PC-9 (cell line): ENCODE measurements at places on chromosomes 16 and 17. TPM values are rescaled to one million over a fixed set of nuclear protein-coding genes. Genes with fewer than 3 reads are reported as not detected.
A peak's percentile ranks its signal among the peaks of the same experiment; 100 is the strongest.

Gene TBC1D3I
- total RNA-seq = 0.50 and 0.81 TPM in 2 replicates

DNA sequence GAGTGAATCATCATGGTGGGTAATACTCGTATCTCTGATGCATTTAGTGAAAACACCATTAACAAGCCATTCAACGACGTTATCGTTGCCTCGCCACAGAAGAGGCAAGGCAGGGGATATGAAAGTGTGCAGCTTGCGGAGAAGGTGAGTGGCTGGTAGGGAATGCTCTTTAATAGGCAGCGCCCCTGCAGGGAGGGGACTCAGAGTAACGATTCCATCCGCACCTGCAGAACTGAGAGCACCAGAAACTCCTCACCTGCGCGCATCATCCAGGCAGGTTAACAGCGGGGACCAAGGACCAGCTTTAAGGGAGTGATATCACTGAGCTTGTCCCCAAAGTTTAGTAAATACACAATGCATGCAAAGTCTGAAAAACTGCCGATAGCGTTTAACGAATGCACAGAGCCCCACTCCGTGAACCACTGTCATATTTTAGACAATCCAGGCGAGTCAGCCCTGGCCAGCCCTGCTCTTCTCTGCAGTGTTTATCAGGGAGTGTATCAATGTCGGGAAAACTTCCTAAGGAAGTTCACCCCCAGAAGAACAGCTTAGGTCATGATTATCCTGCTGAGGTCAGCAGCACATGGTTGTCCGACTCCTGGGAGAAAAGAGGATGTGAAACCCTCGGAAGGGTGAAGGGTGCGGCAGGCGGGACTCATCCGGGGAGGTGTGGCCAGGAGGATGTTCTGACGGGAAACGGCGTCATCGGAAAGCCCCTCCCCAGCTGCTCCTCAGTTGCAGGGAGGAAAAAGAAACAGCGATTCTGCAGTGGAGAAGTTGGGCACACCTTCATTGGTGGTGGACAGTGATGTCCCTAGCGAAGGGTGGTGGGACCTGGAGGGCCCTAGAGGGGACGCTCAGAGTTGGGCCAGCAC, 68.5 kb upstream of the DNAH17 start:
- H3K27ac ChIP-seq = no peak overlapping the region
- no peak overlapping the region for H3K4me3 ChIP-seq
- peak; percentile 19 for DNase-seq
- no peaks in the 10 kb centered on the region for H3K36me3 ChIP-seq

Gene RNF222
- total RNA-seq = 0.45 and 0.79 TPM in 2 replicates

- no peak overlapping the region for H3K27ac ChIP-seq
- no peak overlapping the region for H3K4me3 ChIP-seq
- H3K36me3 ChIP-seq = no peaks in the 10 kb centered on the region
- no peaks in the 10 kb centered on the region for H3K4me1 ChIP-seq
- no peaks in the 10 kb centered on the region for H3K27me3 ChIP-seq
- DNase-seq = no peak
Observed at GRCh38 chr16:64251742-64252141, 870.1 kb downstream of the CDH11 start.

- H3K4me3 ChIP-seq = no peak overlapping the region
- DNase-seq = no peak
- H3K27me3 ChIP-seq = no peaks in the 10 kb centered on the region
- no peaks in the 10 kb centered on the region for H3K4me1 ChIP-seq
- no peaks in the 10 kb centered on the region for H3K36me3 ChIP-seq
- no peak overlapping the region for H3K27ac ChIP-seq
Observed at GRCh38 chr16:19365486-19365885, 52.2 kb upstream of the TMC5 start.

Gene DNAH17
- total RNA-seq = 0.76 and 1.4 TPM in 2 replicates

Gene PALB2
- 15.1 and 19.1 TPM in 2 replicates for total RNA-seq

DNA sequence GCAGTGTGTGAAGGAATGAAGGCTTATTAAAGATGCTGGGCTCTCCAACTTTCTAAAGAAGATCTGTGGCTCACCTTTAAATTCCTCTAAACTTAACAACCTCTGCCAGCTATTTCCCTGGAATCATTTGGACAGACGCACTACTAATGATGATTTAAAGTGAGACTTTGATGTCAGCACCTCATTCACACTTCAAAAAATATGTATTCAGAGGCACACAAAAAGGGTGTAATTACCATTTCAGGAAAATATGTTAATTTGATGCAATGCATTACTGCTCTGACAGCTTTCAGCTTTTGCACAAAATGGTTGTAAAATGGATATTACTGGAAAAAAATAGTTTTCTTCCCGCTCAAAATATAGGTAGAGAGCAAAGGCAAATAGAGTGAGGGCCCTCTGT, 423.9 kb upstream of the ASIC2 start:
- no peak overlapping the region for H3K27ac ChIP-seq
- no peaks in the 10 kb centered on the region for H3K36me3 ChIP-seq
- no peak for DNase-seq
- H3K27me3 ChIP-seq = peaks cover 8% of the 10 kb centered on the region; the same call in 1 of the 2 replicates
- H3K4me1 ChIP-seq = no peaks in the 10 kb centered on the region

Gene GPR139
- total RNA-seq = not detected in 2 replicates

Gene MAFG
- total RNA-seq = 79.5 and 85.9 TPM in 2 replicates

- no peak overlapping the region for H3K27ac ChIP-seq
- H3K36me3 ChIP-seq = no peaks in the 10 kb centered on the region
- H3K27me3 ChIP-seq = no peaks in the 10 kb centered on the region
Observed at GRCh38 chr17:59519132-59519531, 46.3 kb upstream of the DHX40 start.

Gene CEMP1
- 0.43 and 0.94 TPM in 2 replicates for total RNA-seq

DNA sequence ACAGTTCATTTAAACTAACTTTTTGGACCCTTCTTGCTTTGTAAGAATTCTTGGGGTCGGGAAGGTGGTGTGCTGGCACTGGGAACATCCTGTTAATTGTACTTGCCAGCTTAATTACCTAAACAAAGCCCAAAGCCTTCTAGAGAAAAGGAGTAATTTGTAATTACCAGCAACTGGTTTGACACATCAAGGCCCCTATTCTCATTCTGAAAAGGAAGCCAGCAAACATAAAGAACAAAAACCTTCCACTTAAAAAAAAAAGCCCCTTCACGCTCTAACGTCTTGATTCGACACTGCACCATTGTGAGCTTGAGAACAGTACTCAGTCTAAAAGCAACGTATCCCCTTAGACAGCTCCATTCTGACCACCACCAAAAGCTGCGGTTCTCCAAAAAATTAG, 74.7 kb upstream of the RPH3AL start:
- no peak overlapping the region for H3K27ac ChIP-seq
- no peak for DNase-seq

DNA sequence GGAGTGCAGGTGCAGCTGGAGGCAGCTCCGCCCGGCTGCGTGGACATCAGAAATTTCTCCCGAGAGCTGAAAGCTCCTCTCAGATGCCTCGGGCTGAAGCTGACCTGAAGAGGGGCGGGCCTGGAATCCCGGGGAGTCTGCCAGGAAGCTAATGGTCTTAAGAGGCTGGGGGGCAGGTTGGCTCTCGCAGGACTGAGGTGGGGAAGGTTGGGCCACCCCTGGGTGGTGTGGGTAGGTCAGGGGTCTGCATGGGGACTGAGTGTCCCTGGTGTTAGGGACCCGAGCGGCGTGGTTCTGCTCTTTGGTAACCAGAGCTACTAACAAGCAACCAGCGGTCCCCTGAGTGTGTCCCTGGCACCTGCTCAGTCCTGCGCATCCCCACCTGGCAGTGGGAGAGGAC, 3.5 kb downstream of the CHMP6 start:
- no peaks in the 10 kb centered on the region for H3K36me3 ChIP-seq
- H3K27me3 ChIP-seq = no peaks in the 10 kb centered on the region
- no peak overlapping the region for H3K27ac ChIP-seq
- no peak for DNase-seq
- H3K4me3 ChIP-seq = no peak overlapping the region
- peaks cover 5% of the 10 kb centered on the region; the same call in 1 of the 2 replicates for H3K4me1 ChIP-seq

GRCh38 chr16:3485097-3485745, 10.1 kb downstream of the C16orf90 start:
- no peaks in the 10 kb centered on the region for H3K27me3 ChIP-seq
- no peak overlapping the region for H3K4me3 ChIP-seq
- H3K4me1 ChIP-seq = peaks cover 13% of the 10 kb centered on the region
- DNase-seq = no peak

DNA sequence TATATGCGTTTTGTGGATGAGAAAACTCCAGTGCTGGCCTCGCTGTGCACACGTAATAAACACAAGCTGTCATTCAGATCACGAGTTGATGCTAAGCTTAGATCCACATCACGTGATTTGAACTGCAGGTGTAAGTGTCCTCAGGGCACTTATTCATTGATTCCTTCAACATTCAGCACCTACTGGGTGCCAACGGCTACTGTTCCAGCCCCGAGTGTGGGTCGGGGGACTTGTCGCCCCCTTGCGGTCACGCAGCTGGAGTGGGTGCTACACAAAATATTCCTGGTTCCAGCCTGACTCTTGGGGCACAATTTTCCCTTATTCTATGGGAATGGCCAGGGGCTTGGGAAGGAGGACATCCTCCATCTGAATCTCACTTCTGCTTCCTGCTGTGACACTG, 29.9 kb upstream of the GINS2 start:
- no peaks in the 10 kb centered on the region for H3K27me3 ChIP-seq
- H3K4me1 ChIP-seq = peaks cover 28% of the 10 kb centered on the region
- H3K4me3 ChIP-seq = no peak overlapping the region
- no peak overlapping the region for H3K27ac ChIP-seq
- H3K36me3 ChIP-seq = no peaks in the 10 kb centered on the region

DNA sequence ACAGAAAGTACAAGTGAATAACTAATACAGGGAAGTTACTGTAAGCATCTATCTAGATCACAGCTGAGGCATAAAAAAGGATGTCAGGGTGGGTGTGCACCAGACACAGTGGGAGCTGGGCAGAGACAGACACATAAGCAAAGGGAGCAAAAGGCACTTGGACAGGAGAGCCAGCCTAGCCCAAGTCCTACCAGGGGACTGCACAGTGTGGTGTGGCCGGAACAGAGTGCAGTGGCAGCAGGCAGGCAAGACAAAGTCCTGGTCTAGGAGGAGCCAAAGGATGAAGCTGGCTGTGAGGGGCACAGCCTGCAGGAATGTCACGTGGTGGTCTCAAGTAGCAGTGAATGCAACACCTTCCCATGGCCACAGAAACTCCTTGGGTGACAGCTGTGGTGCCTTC, 21.9 kb downstream of the RAD51D start:
- H3K27ac ChIP-seq = no peak overlapping the region
- no peaks in the 10 kb centered on the region; the same call in 1 of the 2 replicates for H3K4me1 ChIP-seq
- no peak for DNase-seq
- H3K4me3 ChIP-seq = no peak overlapping the region
- H3K27me3 ChIP-seq = no peaks in the 10 kb centered on the region
- no peaks in the 10 kb centered on the region for H3K36me3 ChIP-seq

Gene CCL14
- not detected in 2 replicates for total RNA-seq

GRCh38 chr16:71399801-71400563, 41.5 kb downstream of the CALB2 start:
- no peak overlapping the region for H3K4me3 ChIP-seq
- DNase-seq = no peak
- no peak overlapping the region for H3K27ac ChIP-seq
- H3K36me3 ChIP-seq = no peaks in the 10 kb centered on the region
- H3K27me3 ChIP-seq = no peaks in the 10 kb centered on the region

- H3K36me3 ChIP-seq = no peaks in the 10 kb centered on the region
- no peak overlapping the region for H3K4me3 ChIP-seq
- no peaks in the 10 kb centered on the region for H3K4me1 ChIP-seq
Observed at GRCh38 chr17:55219934-55220333, 44.8 kb upstream of the HLF start.

GRCh38 chr16:20829536-20829935, 23.2 kb downstream of the REXO5 start:
- no peak for DNase-seq
- H3K27ac ChIP-seq = no peak overlapping the region
- no peaks in the 10 kb centered on the region for H3K4me1 ChIP-seq
- H3K27me3 ChIP-seq = no peaks in the 10 kb centered on the region

DNA sequence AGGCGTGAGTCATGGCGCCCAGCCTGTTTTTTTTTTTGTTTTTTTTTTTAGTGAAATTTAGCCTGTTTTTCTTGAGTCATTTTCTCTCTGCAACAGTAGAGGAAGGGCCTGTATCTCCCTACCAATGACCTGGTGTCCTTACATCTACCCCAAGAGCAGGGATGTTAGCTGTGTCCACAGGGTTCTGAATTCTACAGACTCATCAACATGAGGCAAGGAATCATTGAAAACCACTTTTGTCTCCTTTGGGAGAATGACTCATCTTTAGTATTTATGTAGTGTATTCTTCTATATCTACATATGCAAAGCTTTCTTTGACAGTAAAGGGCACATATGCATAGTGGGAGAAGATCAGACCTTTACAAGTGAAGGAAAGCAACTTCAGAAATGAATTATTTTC, 105.3 kb downstream of the SPECC1 start:
- no peaks in the 10 kb centered on the region for H3K27me3 ChIP-seq
- no peak for DNase-seq
- H3K36me3 ChIP-seq = no peaks in the 10 kb centered on the region
- no peaks in the 10 kb centered on the region for H3K4me1 ChIP-seq

GRCh38 chr17:50721194-50722010, 2.0 kb downstream of the LUC7L3 start:
- peak overlapping the region; percentile 95 for H3K27ac ChIP-seq
- DNase-seq = no peak
- H3K27me3 ChIP-seq = no peaks in the 10 kb centered on the region

GRCh38 chr16:59601452-59601851, 867.3 kb upstream of the GOT2 start:
- H3K27ac ChIP-seq = no peak overlapping the region
- H3K27me3 ChIP-seq = no peaks in the 10 kb centered on the region
- H3K4me3 ChIP-seq = no peak overlapping the region
- DNase-seq = no peak
- no peaks in the 10 kb centered on the region for H3K4me1 ChIP-seq

DNA sequence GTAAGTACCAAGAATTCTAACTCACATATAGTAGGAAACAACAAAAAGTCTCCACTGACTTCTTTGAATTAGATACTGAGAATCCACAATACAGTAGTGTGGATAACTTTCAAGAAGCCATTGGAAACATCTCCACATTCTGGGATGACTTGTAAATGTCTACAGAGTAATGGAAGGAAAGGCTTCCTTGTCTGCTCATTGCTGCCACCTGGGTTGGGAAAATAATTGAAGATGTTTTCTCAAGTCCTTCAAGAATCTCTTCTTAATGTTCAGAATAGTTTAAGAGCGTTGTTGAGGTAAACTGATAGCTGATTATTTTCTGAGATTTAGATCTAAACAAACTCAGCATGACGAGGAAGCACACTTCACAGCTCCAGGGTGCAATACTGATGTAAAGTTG, 14.0 kb downstream of the CPSF4L start:
- H3K27me3 ChIP-seq = no peaks in the 10 kb centered on the region
- H3K36me3 ChIP-seq = no peaks in the 10 kb centered on the region
- DNase-seq = no peak
- no peak overlapping the region for H3K27ac ChIP-seq
